NCI-H774 (cell line): ENCODE measurements at places on chromosomes 6 and 20.

DNA sequence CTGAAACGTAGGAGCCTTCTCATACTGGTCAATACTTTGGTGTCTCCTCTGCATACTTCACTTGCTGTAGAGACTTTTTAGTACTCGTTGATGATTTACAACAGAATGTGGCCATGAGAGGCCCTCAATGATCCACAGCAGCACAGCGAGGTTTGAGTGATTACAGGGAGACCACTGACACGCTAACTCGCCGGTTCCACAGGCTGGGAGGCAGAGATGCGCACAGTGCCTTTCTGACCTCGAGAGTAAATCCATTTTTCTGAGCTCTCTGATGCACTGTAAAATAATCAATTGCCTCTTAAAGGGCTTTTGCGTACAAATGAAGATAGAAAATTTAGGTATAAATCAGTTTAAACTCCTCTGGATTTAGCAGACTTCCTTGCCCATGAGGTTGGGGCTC lies 56.2 kb upstream of the TBC1D7 start:
- DNase-seq = no peak

GRCh38 chr6:41503827-41504465 lies 42.2 kb upstream of the FOXP4 start:
- no peak for DNase-seq

DNA sequence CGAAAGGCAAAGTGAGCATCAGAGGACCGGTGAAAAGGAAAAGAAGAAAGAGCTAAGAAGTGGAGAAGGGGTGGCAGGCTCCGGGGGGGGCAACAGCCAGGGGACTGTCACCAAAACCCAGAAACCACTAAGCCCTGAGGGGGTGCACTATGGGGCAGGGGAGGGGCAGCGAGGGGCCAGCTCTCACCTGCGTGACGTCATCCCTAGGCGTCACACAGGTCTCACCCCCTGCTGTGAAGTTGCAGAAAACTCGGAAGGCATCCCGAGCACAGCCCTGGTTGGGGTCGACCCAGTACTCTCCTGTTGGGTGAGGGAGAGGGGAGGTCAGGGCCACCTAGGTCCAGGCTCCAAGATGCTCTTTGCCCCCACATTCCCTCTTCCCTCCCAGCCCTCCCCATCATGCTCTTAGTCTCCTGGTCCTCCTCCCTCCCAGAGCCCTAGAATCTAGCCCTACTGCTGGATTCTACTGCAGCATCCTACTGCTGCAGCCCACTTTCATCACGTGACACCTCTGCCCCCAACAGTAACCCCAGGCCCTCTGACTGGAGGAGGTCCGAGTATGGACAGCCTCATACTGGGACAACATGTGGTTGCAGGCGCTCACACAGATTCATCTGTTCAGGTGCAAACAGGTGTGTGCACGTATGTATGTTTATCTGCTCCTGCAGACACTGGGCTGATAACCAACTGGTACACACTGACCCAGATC lies 27.4 kb downstream of the COL11A2 start:
- DNase-seq = no peak

DNA sequence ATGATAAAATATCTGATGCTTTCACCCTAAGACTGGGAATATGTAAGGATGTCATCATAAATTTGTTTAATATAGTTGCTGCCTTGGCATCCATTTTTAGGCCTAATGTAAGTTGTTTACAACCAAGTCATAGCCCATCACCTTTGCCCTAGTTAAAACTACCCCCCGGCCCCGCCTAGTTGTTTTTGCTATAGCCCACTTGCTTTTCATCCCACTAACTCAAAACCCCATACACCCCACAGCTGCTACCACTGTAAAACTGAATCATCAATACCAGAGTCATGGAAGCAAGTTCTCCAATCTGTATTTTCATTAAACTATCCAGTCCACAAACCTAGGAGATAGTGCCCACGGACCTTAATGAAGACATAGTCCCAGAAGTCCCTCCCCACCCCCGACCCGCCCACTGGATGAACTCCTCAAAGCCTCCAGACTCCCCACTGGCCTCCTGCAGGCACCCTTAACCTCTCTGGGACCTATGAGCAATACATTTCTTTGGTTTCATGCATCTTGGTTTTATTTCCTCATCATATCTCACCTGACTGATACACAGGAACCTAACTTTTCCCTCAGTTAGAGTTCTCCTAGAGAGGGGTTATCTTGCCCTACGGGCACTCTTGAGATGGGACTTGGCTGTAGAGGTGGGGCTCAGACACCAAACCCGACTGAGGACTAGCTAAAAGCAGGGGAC lies 12.5 kb upstream of the ZDHHC14 start:
- DNase-seq = no peak

DNA sequence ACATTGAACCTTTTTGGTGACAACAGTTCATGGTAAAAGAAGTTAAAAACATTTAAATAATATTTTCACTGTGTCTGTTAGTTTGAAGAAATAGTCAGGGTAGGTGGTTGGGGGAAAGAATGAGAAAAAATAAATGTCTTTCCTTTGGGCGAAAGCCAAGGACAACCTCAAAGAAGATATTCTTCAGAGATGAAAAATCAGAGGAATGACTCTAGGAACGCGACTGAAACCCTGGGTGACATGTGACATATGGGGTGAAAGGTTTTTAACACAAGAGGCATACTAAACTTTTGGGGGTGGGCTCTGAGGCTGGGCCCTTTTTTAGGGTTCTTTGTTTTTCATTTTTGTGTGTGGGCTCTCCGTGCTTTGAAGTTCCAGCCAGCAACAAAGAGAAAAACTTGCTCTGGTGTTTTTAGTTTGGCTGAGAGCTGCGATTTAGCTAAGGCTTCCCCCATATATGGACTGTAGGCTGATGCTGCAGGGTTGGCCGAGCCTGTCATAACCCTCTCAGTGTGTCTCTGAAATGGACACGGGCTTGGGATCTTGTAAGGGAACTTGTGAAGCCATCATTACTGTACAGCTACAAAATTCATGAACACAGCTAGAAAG lies 610.1 kb upstream of the ARID1B start:
- DNase-seq = no peak

DNA sequence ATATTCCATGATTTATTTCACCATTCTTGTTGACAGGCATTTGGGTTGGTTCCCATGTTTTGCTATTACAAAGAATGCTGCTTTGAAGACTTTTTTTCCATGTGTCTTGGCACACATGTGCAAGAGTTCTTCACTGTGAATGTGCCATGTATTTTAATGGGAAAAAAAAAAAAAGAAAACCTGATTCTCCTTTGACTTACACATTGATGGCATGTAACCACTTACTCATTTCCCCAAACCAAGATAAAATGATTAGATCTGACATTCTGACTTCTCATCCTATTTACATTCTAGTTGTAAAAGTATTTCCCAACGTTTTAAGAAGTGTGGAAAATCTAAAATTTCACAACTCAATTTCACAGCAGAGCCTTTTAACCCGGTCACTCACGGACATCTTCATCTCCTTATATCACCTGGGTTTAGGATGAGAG lies 4.4 kb downstream of the CAP2 start:
- DNase-seq = no peak
